Kidney (tissue), 22 donors: ENCODE measurements at places on chromosomes 5 and 9.

- peaks cover 6% of the 10 kb centered on the region for H3K4me1 ChIP-seq
- H3K36me3 ChIP-seq = no peaks in the 10 kb centered on the region
- no peak for DNase-seq
- no peaks in the 10 kb centered on the region for H3K27me3 ChIP-seq
Measured at GRCh38 chr5:158284242-158284641, 425.3 kb upstream of the CLINT1 start.

DNA sequence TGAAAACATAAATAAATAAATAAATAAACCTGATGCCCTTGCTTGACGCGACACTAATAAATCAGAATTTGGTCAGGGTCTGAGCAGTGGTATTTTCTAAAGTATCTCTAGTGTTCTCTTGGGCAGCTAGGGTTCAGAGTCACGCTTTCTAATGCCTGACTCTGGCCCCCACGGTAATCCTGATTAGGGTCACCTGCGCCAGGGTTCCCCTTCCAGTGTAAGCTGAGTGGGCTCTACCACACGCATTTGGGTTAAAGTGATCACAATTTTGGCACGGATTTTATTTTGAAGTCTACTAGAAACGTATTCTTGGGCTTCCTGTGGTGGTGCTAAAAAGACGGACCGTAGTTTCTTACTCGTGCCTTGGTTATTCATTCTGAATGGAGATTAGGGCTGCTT lies 651 bp downstream of the TTC1 start:
- H3K4me1 ChIP-seq = no peaks in the 10 kb centered on the region
- H3K4me3 ChIP-seq = peak overlapping the region; percentile 97
- no peak for DNase-seq
- no peak overlapping the region for H3K27ac ChIP-seq
- no peaks in the 10 kb centered on the region for H3K36me3 ChIP-seq

DNA sequence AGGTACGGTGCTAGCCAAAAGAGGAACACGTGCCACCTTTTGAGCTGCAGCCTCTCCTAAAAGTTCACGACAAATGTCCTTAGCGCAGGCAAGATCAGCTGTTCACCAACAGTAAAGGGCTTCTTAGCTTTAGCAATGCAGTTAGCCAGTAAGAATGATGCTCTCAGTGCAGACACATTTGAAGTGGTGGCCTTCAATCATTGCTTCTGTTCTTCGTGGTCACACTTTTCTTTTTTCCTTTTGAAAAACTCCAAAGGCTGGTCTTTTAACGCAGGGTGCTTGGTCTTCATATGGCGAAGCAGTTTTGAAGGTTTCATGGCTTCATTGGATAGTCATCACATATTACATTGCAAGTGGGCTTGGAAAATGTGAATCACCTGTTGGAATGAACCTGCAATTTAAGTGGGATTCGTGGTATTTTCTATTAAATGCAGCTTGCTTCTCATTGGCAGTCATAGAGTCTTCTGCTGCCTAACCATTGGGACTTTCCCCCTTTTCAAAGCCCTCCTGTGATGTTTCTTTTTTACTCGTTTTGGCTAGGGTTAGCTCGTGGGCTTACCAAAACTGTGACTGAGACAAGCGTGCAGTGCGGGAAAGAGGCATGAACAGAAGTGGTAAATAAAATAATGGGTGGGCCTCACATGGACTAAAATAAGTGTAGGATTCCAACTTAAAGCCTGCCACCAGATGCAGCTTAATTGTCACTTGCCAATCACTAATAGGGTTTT lies 100.9 kb downstream of the MRPL36 start:
- DNase-seq = no peak
- H3K27ac ChIP-seq = no peak overlapping the region
- H3K36me3 ChIP-seq = no peaks in the 10 kb centered on the region
- no peak overlapping the region for H3K4me3 ChIP-seq
- H3K27me3 ChIP-seq = no peaks in the 10 kb centered on the region

GRCh38 chr9:8613346-8613825 lies 813.8 kb upstream of the DMAC1 start:
- no peak overlapping the region for H3K4me3 ChIP-seq
- DNase-seq = no peak
- no peaks in the 10 kb centered on the region for H3K27me3 ChIP-seq
- peak overlapping the region; percentile 16 for H3K27ac ChIP-seq
- H3K4me1 ChIP-seq = no peaks in the 10 kb centered on the region

- DNase-seq = no peak
- peak overlapping the region; percentile 57 for H3K27ac ChIP-seq
- H3K4me3 ChIP-seq = no peak overlapping the region
- H3K36me3 ChIP-seq = no peaks in the 10 kb centered on the region
- no peaks in the 10 kb centered on the region for H3K27me3 ChIP-seq
Measured at GRCh38 chr9:19162956-19163355, 35.7 kb upstream of the PLIN2 start.

- no peaks in the 10 kb centered on the region for H3K4me1 ChIP-seq
- no peaks in the 10 kb centered on the region for H3K36me3 ChIP-seq
- H3K4me3 ChIP-seq = no peak overlapping the region
- H3K27ac ChIP-seq = no peak overlapping the region
- H3K27me3 ChIP-seq = no peaks in the 10 kb centered on the region
Measured at GRCh38 chr5:117588611-117589010, 1014.0 kb upstream of the SEMA6A start.
